Renal cortex interstitium (tissue), 15 donors: ENCODE measurements at places on chromosomes 11 and 22. TPM values are rescaled to one million over a fixed set of nuclear protein-coding genes. Genes with fewer than 3 reads are reported as not detected.

DNA sequence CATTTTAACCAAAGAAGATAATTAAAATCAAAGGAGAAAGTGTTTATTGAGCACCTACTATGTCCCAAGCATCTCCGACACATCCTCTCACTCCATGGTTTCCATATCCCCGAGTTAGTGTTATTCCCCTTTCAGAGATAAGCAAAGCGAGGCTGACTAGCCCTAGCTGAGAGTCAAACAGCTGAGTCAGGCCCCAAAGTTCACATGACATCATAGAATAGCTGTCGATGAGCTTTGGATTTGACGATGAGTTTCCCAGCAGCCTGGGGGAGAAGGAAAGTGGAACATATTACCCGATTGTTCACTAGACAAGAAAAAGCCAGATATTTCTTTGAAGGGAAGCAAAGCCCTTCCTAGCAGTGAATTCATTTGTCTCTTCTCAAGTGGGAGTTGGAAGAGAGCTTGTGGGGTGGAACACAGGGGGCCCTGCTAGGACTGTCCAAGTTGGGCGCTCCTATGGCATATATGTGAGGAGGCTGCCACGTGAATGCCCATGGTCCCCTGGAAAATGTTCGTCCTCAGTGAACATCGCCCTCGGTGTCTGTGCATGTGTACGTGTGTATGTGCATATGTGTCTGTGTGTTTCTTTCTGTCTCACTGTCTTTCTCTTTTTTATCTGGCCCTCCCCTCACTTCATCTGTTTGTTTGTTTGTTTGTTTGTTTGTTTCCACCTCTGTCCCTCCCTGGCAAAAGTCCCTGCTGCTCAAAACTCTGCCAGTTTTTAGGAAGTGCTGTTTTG, 493 bp upstream of the CYTH4 start:
- no peak for DNase-seq

- no peak for DNase-seq
Observed at GRCh38 chr11:70716986-70717775, 318.9 kb downstream of the CTTN start.

GRCh38 chr11:71096751-71097388, 155.5 kb downstream of the SHANK2 start:
- no peak for DNase-seq

- DNase-seq: no peak
Observed at GRCh38 chr11:122267602-122268001, 151.6 kb upstream of the BLID start.

DNA sequence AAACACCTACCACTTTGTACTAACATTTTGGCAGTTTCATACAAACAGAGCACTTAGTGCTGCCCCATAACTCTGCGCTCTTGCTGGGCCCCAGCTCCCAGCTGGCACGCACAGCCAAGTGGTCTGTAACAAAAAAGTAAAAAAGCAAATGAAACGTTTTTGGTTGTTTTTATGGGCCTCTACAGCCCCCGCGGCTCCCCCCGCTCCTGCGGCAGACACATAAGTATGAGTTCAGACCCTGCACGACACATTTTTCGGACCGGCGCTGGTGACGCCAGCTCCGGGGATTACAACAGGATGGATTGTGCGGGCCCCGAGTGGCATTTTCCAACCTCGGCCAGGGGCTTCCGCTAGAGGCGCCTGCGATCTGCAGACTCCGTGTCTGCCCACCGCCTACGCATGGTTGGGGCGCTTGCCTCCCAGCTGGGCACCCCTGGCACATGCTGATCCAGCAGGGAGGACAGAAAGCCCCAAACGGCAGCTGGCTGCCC, 418.2 kb downstream of the SOX6 start:
- DNase-seq: no peak

GRCh38 chr11:95066716-95067038, at the start of gene SRSF8:
SRSF8 (plus strand) TSS chr11:95066919; CDS start chr11:95067227, 308 bp downstream.
- DNase-seq: no peak

- no peak for DNase-seq
Observed at GRCh38 chr11:125275905-125276618, 111.5 kb downstream of the PKNOX2 start.

DNA sequence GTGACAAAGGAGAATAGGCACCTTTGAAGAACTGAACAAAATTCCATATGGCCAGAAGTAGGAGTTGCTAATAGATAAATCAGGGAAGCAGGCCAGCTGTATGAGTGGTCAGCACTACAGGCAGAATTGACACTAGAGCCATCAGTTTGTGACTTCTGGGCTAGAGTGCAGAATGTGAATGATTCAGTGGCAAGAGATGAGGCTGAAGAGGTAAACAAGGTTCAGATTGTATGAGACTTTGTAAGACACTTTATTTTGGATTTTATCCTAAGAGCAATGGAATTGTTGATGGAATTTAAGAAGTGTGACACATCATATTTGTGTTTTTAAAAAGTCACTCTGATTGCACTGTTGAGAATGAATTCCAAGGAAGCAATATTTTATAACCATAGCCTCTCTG, 12.9 kb downstream of the BIRC3 start:
- no peak for DNase-seq

- no peak for DNase-seq
Observed at GRCh38 chr11:70614034-70614681, 215.8 kb downstream of the CTTN start.

- no peak for DNase-seq
Observed at GRCh38 chr11:119195680-119196079, 10.4 kb downstream of the NHERF4 start.

DNA sequence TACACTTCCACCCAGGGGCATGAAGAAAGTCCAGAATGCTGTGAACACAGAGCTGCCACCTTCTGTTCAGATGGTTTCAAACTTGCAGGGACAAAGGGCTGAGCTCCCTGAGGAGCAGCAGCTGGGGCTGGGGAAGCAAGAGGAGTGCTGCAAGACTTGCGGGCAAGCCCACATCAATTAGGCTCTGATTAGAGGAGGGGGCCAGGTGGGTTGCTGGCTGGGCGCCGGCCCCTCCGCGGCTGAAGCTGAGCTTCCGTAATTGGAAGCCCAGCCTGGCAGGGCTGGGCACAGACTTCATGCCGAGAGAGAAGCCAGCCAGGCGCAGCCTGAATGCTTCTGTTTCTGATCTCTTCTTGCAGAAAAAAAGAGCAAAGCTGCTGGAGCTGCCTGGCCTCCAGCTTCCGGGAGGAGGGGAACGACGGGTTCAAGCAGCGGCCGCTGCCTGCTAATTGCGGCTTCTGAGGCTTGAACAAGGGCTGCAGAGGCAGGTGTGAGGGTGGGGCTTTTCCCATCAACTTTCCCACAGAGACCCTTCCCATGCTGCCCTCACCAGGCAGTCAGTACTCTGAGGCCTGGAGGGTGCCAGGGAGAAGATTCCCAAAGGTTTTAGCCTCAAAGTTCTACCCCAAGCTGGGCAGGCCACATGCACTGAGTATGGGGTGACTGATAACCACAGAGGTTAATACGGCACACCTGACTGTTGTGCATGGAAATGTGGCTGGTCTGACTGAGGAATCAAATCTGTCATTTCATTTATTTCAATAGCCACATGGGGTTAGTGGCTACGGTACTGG, 91.1 kb upstream of the LMO1 start:
- DNase-seq: peak; percentile 62

Gene EHF
- 18.4 TPM for polyA plus RNA-seq

Gene FADS2
- 113 TPM for polyA plus RNA-seq
